ENCODE measurements at places on chromosomes 16 and 17.

- DNase-seq = no peak
Observed at GRCh38 chr16:25633549-25633948, 58.2 kb upstream of the HS3ST4 start.

DNA sequence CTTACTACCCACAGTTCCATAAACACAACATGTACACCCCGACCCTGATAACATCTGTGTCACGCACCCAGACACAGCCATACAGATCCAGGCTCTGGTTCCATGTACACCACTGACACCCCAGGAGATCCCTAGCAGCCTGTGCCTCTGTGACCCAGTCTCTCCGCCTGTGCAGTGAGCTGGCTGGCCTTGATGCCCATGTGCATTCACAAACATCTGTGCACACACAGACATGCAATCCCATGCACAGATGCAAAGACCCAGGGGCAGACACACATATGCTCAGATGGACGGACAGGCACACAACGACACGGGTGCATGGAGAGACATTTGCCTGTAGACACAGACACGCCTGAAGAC, 4.1 kb downstream of the CCDC102A start:
- DNase-seq = no peak

GRCh38 chr17:1714427-1714979, 4.3 kb upstream of the TLCD2 start:
- DNase-seq = no peak

DNA sequence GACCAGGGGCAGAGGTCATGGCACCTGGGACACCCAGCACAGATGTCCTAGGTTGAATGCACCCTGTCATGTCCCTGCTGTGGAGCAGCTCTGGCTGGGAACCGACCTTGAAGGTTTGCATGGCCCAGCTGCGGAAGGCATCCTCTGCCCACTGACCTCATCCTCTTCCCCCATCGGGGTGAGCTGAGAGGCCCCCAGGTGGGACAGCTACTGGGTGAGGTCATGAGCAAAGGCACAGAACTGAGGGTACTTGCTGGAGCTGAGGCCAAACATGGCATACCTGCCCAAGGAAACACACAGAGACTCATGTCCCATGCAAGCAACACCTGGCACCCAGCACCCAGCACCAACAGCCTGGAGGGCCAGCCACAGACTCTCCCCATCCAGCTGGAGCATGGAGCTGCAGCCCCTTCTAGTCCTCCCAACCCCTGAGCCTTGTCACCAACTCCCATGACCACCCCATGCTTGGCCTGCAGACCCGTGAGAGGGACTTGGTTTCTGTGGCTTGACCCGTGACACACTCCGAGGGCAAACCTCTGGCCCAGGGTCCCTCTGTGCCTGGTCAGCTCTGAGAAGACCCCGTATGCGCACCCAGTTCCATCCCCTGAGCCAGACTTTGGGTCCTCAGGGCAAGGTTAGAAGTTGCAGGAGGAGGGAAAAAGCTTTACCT, 33.1 kb downstream of the LGALS9 start:
- no peak for DNase-seq

GRCh38 chr17:65099941-65100315, 37.2 kb upstream of the RGS9 start:
- DNase-seq = no peak

GRCh38 chr16:69937465-69937951, 13.6 kb upstream of the CLEC18A start:
- no peak for DNase-seq

- no peak for DNase-seq
Observed at GRCh38 chr17:35498448-35499178, 38.9 kb downstream of the SLFN12L start.

DNA sequence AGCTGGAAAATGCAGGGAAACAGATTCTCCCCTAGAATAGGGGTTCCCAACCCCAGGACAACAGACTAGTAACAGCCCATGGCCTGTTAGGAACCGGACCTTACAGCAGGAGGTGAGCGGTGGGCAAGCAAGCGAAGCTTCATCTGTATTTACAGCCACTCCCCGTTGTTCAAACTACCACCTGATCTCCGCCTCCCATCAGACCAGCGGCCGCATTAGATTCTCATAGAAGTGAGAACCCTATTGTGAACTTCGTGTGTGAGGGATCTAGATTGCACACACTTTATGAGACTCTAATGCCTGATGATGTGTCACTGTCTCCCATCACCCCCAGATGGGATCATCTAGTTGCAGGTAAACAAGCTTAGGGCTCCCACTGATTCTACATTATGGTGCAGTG, 3.5 kb downstream of the CD300LB start:
- DNase-seq = no peak
